ENCODE measurements at places on chromosomes 3 and 15.

DNA sequence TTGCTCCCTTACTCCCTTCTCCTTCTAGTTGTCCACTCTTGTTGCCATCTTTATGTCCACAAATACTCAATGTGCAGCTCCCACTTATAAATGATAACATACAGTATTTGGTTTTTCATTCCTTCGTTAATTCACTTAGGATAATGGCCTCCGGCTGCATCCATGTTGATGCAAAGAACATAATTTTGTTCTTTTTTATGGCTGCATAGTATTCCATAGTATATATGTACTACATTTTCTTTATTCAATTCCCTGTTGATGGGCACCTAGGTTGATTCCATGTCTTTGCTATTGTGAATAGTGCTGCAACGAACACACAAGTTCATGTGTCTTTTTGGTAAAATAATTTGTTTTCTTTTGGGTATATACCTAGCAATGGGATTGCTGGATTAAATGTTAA lies 21.3 kb upstream of the P3H2 start:
- DNase-seq = no peak

DNA sequence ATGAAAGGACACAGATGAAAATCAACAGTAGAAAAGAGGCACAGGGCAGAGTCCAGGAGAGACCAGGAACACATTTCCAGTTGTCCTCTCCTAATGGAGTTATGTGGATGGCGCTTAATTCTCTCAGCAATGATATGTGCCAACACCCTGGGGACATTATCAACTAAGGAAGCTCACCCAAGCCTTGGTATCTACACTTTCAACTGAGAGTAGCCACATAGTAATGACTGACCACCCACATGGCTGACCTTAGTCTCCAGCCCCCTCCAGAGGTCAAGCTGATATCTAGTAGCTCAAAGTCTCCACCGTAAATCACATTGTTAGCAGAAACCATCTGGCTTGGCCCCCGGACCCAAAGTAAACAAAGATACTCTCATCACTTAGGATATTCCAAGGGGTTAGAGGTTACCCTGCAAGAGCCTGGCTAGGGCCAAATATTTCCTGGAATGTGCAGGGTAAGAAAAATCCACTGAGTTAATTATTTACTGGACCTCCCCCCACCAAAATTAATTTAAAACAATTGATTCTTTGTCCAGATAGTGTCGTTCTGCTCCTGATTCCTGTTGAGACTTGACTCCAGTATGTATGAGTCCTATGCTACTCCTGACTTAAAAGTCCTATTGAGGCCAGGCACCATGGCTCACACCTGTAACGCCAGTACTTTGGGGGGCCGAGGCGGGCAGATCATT lies 24.8 kb downstream of the GABRR3 start:
- no peak for DNase-seq

DNA sequence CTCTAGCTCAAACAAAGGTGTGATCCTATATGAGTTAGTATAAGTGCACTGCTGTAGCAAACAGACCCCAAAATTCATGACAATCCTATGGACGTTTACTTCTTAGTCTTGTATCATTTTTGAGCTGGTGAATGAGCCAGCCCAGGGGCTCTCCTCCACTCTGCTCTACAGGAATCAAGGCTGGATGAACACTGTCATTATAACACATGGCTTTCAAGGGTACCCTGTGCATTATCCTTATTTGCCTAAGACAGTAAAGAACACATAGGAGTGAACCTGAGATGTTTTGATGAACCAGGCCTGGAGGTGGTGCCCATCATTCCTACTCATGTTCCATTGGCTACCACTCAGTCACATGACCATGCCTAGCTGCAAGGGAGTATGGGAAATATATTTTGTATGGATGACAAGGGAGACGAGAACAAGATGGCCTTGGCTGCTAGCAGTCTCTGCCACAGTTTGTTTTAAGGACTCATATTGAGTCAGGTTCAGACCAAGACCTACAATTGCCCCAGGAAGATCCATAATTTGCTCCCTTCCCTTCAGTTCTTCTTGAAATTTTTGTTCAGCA lies 107.4 kb upstream of the HES1 start:
- no peak for DNase-seq

GRCh38 chr3:155676252-155676981 lies 68.5 kb downstream of the PLCH1 start:
- DNase-seq = peak; percentile 34

GRCh38 chr3:14918356-14918860 lies 29.0 kb upstream of the NR2C2 start:
- no peak for DNase-seq

Measured in SJSA1 (cell line).